Activated CD8-positive, alpha-beta memory T cell treated with anti-CD3 and anti-CD28 coated beads for 4 hours (primary cell): ENCODE measurements at places on chromosomes 5 and 9.

GRCh38 chr9:104911032-104911607, 16.8 kb downstream of the ABCA1 start:
- DNase-seq = no peak

GRCh38 chr5:114054594-114054993, 307.3 kb upstream of the KCNN2 start:
- no peak for DNase-seq

DNA sequence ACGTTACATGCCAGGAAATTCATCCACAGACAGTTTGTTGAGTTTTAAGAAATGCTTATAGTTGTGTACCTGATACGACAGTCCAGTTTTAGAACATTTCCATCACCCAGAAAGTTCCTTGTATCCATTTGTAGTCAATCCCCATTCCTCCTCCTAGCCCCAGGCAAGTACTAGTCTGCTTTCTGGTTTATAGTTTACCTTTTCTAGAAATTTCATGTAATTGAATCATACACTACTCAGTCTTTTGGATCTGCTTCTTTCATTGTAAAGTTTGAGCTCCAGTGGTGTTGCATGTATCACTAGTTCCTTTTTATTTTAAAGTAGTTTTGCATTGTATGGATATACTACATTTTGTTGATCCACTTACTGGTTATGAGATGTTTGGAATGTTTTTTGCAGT, 291.2 kb downstream of the AOPEP start:
- no peak for DNase-seq

- no peak for DNase-seq
These were observed 360.6 kb downstream of the PLK2 start for GRCh38 chr5:58099257-58099656.

DNA sequence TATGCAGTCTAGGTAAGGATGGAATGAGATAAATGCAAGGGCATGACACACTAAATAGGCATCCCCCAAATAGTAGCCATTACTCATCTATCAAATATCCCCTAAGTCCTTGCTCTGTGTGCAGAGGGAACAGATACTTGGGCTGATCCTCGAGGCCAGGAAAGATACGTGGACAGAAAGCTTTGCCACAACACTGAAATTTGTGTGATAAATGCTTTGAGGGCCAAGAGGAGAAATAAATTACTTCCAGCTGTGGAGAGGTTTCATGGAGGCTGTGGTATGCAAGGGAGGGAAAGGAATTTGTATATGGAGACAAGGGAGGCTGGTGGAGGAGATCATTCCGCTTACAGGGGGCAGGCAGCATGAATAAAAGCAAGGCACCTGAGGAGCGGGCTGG, 18.5 kb downstream of the ATOX1 start:
- no peak for DNase-seq

GRCh38 chr5:74304536-74304935, 336.0 kb downstream of the ENC1 start:
- DNase-seq = no peak

DNA sequence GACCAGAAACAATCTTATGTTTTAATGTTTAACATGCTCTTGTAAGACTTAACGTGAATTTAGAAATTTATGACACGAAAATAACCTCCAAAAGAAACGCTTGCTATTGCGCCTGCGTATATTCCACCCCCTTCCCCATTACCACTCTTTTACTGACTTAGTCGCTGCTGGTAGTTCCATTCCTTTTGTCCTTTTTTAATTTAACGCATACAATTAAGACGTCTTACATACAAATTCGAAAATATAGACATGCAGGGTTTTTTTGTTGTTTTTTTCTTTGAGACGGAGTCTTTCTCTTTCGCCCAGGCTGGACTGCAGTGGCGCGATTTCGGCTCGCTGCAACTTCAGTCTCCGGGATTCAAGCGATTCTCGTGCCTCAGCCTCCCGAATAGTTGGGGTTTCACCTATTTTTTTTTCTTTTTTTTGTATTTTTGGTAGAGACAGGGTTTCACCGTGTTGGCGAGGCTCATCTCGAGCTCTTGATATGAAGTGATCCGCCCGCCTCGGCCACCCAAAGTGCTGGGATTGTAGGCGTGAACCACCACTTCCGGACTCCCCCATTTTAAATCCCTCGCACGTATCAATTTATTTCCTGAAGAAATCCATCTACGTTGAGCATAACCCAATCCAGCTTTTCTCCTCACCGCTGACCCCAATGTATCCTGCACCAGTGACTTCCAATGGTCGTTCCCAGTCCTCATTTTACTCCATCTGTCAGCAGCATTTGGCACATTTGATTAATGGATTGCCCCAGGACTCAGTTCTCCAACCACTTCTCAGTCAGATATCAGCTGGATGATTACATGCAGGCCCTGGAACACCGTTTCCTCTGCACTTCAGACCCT, 684 bp upstream of the MED7 start:
- DNase-seq = peak; percentile 17

GRCh38 chr9:133333566-133333965, 2.4 kb downstream of the SURF6 start:
- DNase-seq = no peak

- no peak for DNase-seq
These were observed 2318.6 kb upstream of the ACO1 start for GRCh38 chr9:30065888-30066287.

- no peak for DNase-seq
These were observed 146.4 kb downstream of the GCNT1 start for GRCh38 chr9:76605321-76605900.

GRCh38 chr5:146548781-146549449, 32.9 kb upstream of the GPR151 start:
- no peak for DNase-seq

DNA sequence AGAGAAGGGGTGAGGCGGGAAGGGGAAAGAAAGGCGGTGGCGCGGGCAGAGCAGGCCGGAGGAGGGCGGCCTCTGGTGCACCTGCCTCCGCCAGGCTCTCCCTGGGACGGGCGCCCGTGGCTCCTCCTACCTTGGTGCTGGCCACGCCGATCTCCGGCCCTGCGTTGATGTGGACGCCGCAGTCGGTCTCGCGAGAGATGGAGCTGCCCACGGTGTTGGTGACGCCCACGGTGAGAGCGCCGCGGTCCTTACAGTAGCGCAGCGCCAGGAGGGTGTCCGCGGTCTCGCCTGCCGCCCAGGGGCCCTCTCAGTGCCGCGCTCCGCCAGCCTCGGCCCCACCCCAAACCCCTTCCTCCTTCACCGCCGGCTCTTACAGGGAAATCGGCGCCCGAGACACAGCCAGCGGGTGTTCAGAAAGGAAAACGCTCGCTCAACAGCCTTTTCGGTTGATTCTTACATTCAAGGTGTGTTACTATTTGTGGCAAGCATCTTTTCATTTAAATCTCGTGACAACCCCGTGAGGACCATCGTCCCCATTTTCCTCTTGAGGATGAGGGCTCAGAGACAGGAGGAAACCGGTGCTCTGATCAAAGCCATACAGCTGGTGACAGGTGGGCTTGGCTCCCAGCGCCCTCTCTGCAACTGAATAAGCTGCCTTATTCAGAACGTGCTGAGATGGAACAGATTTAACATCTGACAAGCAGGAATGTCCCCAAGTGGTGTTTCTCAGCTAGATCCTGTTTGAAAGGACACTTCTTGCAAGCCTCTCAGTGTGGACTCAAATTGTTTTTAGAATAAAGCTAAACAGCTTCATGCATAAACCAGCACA, 22.0 kb upstream of the MAPK9 start:
- peak; percentile 55 for DNase-seq

GRCh38 chr9:76818271-76818670, 54.0 kb downstream of the PCA3 start:
- no peak for DNase-seq

DNA sequence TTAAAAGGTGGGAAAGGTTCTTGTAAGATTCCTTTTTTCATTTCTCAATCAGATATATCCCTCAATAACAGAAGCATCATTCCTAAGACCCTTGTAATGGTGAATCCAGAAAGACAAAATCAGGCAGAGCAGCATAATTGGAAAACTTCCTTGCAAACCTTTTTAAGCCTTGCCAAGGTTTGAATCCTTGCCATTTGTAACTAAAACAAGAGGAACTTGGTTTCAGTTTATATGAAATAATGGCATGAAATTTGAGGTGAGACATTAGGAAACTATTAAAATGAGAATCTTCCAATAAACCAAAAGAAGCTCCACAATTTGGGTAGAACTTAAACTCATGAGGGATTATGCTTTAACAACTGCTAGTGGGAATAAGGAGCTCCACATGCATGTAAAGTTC, 384.7 kb upstream of the SMC2 start:
- DNase-seq = no peak

DNA sequence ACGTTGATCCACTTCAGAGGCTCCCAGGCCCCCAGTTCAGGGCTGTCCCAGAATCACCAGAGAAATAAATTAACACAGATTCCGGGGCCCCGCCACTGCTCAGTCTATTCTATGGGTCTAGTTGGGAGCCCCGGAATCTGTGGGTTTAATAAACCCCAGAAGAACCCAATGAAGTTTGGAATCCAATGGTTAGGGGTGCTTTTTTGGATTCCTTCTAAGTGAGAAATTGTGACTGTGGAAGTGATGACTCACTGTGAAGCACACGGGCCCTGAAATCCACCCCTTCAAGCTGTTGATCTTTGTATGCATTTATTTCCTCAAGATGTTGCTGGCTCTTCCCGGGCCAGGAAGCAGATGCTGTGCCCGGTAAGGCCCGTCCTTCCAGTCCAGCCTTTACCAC, 57.3 kb upstream of the SLC28A3 start:
- DNase-seq = no peak

GRCh38 chr9:116713271-116713670, 26.2 kb downstream of the TRIM32 start:
- DNase-seq = no peak

DNA sequence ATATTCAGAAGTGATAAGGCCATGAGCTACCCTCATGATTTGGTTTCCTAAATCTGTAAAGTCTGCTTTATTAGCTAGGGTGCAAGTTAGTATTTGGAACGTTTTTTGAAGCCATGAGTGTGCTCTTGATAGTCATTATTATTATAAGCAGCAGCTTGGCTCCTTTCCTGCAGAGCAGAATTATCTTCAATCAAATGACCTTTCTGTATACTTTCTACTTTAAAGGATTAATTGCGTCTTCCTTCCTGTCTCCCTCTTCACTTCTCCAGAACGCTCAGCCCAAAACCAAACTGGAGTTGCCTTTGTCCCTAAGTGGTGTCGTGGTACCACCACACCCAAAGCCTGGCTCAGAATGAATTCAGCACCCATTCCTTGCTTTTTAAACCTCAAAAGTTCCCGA, 211.3 kb downstream of the ARHGAP26 start:
- DNase-seq = no peak

DNA sequence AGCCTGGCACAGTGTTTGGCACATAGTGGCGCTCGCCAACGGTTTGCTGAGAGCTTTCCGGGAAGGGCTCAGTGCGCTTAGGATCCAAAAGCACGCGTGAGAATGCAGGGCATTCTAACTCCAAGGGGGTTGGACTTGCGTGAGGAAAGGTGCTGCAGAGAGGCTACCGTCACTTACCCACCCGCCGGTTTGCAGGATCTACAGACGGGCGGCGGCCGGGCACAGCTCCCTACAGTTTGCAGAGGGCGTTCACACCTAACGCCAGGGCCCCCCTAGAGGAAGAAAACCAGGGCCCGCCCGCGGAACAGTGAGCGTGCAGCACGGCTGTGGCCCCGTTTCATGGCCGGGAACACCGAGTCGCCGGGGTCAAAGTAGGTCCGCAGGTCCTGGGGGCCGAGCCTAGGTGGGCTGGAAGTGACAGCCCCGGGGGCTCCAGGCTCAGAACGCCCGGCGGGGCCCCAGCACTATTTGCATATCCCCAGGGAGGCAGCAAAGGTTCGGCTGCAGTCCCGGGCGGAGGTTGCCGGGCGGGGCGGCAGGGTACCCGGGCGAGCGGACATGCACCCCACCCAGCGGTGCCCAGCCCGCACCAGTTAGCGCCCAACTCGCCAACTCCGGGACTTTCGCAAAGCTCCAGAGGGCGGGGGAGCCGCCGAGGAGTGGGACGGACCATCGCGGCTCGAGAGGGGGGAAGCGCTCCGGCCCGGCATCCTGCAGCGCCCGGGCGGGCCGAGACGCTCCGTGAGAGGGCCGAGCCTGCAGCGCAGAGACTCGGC, 526 bp upstream of the GALNT10 start:
- peak; percentile 58 for DNase-seq

GRCh38 chr5:146039420-146039819, 66.0 kb downstream of the PLAC8L1 start:
- no peak for DNase-seq

GRCh38 chr9:136644593-136645351, 17.9 kb upstream of the EGFL7 start:
- DNase-seq = peak; percentile 49

DNA sequence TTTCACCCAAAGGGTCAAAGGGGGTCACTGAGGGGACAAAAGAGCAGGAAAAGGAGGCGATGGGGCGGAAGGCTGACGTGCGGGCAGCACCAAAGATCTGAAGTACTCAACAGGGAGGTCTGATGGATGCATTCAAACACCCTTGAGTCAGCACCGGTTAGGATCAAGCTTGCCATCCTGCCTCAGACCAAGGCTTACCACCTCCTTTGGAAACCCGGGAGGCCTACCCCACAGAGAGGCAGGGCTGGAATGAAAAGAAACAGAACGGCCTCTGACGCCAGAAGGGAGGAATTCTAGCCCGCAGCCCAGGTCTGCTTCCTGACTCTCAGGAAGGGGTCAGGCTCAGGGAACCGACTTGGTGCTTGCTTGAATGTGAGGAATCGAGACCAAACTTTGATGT, 125.6 kb downstream of the PAPPA start:
- DNase-seq = no peak

DNA sequence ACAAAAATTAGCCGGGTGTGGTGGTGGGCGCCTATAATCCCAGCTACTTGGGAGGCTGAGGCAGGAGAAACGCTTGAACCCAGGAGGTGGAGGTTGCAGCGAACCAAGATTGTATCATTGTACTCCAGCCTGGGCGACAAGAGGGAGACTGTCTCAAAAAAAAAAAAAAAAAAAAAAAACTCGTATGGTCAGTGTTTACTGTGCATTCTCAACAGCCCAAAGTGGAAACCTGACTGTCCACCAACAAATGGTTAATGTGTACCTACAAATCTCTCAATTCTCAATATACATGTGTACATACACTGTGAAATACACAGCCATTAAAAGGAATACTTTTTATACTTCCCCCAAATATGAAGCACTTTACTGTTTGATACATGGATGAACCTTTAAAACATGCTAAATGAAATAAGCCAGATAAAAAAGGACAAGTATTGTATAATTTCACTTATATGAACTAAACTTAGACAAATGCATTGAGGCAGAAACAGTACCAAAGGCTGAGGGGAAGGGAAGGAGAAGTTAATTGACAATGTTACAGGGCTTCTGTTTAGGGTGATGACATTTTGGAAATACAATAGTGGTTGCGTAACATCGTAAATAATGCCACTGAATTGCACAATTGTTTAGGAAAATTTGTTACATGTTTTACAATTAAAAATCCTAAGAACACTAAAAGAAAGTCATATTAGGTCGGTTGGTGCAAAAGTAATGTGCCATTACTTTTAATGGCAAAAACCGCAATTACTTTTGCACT, 16.5 kb downstream of the DNAJA1 start:
- DNase-seq = no peak
